ENCODE measurements at places on chromosomes 4 and X. TPM values are rescaled to one million over a fixed set of nuclear protein-coding genes. Genes with fewer than 3 reads are reported as not detected.

ANXA3 gene
- 260 TPM for total RNA-seq

LRAT gene
- total RNA-seq = 5.8 TPM

GRCh38 chr4:111937368-111937767 lies 207.9 kb upstream of the FAM241A start:
- H3K27ac ChIP-seq = no peak overlapping the region
- peak; percentile 69 for DNase-seq
- no peak overlapping the region for H3K4me3 ChIP-seq
- no peaks in the 10 kb centered on the region for H3K4me1 ChIP-seq
- no peaks in the 10 kb centered on the region for H3K36me3 ChIP-seq
- H3K27me3 ChIP-seq = peaks cover 55% of the 10 kb centered on the region

GRCh38 chr4:5757091-5757490 lies 46.1 kb downstream of the EVC start:
- peak overlapping the region; percentile 86 for H3K27ac ChIP-seq
- H3K4me1 ChIP-seq = peaks cover 28% of the 10 kb centered on the region
- DNase-seq = no peak
- no peak overlapping the region for H3K4me3 ChIP-seq
- H3K27me3 ChIP-seq = no peaks in the 10 kb centered on the region

PPEF2 gene
- not detected for total RNA-seq

GRCh38 chr4:168118116-168118655 lies 25.8 kb downstream of the ANXA10 start:
- H3K27ac ChIP-seq = no peak overlapping the region
- H3K4me3 ChIP-seq = no peak overlapping the region
- no peaks in the 10 kb centered on the region for H3K36me3 ChIP-seq
- H3K27me3 ChIP-seq = no peaks in the 10 kb centered on the region

GPRASP2 gene
- 4.0 TPM for total RNA-seq

DNA sequence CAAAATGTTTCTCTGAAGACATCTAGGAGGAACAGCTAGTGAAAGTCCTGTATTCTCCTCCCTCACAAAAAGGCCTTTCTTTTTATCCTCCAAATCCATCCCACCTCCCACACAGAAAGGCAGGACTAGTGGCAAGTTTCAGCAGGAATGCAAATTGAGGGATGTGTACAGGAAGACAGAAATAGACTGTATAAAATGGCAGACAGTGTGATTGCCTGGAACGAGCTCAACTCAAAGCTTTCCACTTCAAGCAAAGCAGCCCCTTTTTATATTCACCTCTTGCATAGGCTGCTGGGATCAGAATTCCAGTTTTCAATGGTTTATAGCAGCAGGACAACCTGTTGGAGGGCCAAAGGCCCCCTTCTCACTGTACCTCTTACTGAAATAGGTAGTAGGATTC lies 57.5 kb downstream of the DCX start:
- H3K36me3 ChIP-seq = no peaks in the 10 kb centered on the region
- DNase-seq = no peak
- H3K4me1 ChIP-seq = peaks cover 9% of the 10 kb centered on the region
- H3K27me3 ChIP-seq = peaks cover 69% of the 10 kb centered on the region

PLS3 gene
- total RNA-seq = 127 TPM

- no peaks in the 10 kb centered on the region for H3K4me1 ChIP-seq
- no peaks in the 10 kb centered on the region for H3K27me3 ChIP-seq
- H3K27ac ChIP-seq = no peak overlapping the region
- DNase-seq = peak; percentile 78
Measured at GRCh38 chr4:107183155-107183774, 147.2 kb upstream of the DKK2 start.

GRCh38 chr4:26330946-26331345 lies 10.1 kb downstream of the RBPJ start:
- H3K27ac ChIP-seq = no peak overlapping the region
- H3K36me3 ChIP-seq = peaks cover 10% of the 10 kb centered on the region
- peaks cover 31% of the 10 kb centered on the region for H3K4me1 ChIP-seq
- H3K27me3 ChIP-seq = no peaks in the 10 kb centered on the region
- no peak for DNase-seq
- no peak overlapping the region for H3K4me3 ChIP-seq

- H3K27ac ChIP-seq = no peak overlapping the region
- DNase-seq = no peak
- no peak overlapping the region for H3K4me3 ChIP-seq
- no peaks in the 10 kb centered on the region for H3K27me3 ChIP-seq
- H3K4me1 ChIP-seq = peaks cover 8% of the 10 kb centered on the region
- H3K36me3 ChIP-seq = peaks cover 12% of the 10 kb centered on the region
Measured at GRCh38 chr4:120056246-120056645, 10.4 kb downstream of the MAD2L1 start.

DNA sequence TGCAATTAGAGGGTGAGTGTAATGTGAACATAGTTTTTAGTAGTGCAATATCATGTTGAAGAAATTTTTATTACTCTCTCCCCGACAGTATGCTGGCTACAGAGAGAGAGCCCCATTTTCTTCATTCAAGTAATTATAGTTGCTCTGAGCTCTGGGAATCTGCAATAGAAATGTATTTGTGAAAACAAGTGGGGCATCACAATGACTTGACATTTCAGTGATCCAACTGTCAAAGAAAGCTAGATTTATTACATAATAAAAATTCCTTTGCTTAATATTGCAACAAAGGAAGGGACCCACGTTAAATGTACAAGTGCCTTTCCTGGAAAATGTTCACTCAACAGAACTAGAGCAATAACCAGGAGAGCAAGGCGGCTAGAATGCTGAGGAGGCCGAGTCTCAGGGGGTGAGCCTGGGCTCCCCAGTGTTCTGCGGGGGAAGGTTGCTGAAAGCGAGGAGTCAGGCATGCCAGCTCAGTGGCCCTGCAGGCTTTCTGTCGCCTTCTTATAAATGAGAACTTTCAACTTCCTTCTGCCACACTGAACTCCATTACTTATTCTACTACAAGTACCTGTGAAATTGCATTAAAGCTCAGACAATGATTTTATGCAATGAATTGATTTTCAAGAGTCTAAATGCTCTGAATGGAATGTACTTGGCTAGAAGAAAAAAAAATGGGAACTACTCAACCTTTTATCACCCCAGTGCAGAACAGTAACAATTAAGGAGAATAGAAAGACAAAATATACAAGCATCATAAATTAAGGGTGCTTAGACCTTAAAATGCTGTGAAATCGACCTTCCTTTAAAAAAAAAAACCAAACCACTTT lies 476.4 kb downstream of the AFF2 start:
- no peak overlapping the region for H3K27ac ChIP-seq
- no peaks in the 10 kb centered on the region for H3K4me1 ChIP-seq
- no peak overlapping the region for H3K4me3 ChIP-seq
- no peaks in the 10 kb centered on the region for H3K27me3 ChIP-seq
- H3K36me3 ChIP-seq = no peaks in the 10 kb centered on the region
- DNase-seq = no peak

C4orf36 gene
- total RNA-seq = 3.5 TPM
